Endothelial cell of umbilical vein (primary cell): ENCODE measurements at places on chromosomes 5 and 9. TPM values are rescaled to one million over a fixed set of nuclear protein-coding genes. Genes with fewer than 3 reads are reported as not detected.

DNA sequence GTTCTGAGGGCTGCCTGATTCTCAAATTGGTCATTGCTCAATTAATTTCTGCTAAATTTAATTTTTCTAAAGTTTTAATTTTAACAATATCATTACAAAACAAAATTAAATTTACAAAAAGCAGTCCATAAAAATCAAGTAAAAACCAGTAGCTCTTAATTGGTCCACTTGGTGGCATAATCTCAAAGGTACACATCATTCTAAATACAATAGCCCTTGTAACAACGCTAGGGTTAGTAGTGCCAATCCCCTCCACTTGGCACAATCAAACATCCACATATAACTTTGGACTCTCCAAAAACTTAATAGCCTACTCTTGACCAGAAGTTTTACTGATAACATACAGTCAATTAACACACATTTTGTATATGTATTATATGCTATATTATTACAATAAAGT lies 1.9 kb upstream of the NDUFB6 start:
- peaks cover 18% of the 10 kb centered on the region for H3K4me1 ChIP-seq
- no peak overlapping the region for H3K27ac ChIP-seq
- H3K36me3 ChIP-seq = no peaks in the 10 kb centered on the region
- no peak for DNase-seq
- peaks cover 8% of the 10 kb centered on the region for H3K27me3 ChIP-seq

Gene CDH12
- not detected in 2 replicates for total RNA-seq

DNA sequence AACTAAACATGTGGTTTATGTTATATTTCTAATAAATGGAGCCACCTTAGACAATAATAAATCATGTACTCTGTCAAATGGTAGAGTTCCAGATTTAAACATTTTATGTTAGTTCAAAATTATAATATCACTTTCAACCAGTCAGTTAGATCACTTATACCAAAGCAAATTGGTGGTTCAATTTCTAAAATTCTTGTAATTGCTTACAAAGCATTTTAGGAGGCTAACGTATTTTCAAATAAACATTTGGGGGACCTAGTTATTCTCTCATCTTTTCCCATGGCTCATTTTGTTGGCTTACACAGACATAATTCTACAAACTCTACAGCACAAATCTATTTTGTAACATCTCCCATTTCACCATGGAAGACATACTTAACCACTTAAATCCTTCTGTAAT lies 39.9 kb downstream of the EDIL3 start:
- no peaks in the 10 kb centered on the region for H3K4me1 ChIP-seq
- H3K27ac ChIP-seq = no peak overlapping the region
- no peak overlapping the region for H3K4me3 ChIP-seq

DNA sequence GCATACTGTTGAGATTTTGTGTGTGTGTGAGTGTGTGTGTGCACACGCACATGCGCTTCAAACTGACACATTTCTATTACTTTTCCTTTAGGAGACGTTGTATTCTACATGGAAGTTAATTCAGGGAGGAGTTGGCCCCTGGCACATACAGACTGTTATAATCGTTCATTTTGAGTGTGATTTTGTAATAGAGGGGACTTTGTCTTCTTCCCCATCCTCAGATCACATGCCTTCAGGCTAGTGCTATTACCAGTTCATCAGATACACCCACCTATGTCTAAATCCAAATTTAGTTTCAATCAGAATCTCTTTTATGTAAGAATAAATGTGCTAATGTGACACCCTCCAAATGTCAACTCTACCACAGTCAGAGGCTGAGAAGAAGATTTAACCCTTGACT lies 90.2 kb downstream of the FBXO4 start:
- no peaks in the 10 kb centered on the region for H3K36me3 ChIP-seq
- H3K4me1 ChIP-seq = no peaks in the 10 kb centered on the region
- no peak overlapping the region for H3K4me3 ChIP-seq
- DNase-seq = no peak
- H3K27ac ChIP-seq = no peak overlapping the region

DNA sequence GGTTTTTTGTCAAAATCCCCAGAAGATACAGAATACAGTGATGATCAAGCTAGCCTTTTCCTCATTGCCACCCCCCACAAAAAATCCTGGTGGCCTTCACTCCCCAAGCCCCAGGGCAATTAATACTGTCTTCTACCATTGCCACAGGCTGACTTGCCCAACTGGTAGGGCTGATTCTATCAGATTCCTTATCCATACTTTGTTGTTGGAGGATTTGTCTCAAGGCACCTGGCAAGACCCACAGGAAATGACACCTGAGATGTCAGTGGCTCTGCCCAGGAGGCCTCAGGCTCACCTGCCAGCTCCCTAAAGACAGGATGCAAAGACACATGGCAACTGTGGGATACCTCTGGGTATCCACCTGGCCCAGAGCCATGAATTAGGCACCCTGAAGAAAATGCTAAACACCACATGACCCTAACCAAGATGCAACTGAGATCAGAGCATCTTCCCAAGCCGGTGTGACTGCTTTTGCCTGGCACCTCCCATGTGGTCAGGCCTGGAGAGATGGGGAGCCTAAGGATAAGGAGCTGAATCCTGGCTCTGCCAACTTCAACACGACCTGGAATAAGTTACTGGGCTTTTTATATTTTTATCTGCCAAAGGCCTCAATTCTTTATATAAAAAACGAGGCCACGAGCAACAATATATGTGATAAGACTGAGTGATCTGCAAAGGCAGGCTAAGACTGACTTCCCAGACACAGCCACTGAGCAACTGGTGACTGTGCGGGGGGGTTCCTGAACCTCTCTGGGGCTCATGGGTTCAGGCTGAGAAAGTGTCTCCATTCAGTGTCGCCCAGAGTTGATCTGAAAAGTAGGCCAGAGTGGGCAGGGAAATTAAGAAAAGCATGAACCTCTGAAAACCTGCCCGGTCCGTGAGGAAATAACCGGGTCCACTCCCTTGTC lies 944 bp downstream of the ATOX1 start:
- H3K27ac ChIP-seq = peak overlapping the region; percentile 76
- H3K36me3 ChIP-seq = no peaks in the 10 kb centered on the region
- H3K27me3 ChIP-seq = no peaks in the 10 kb centered on the region
- H3K4me3 ChIP-seq = peak overlapping the region; percentile 86
